ENCODE measurements at places on chromosomes 11 and 22.

GRCh38 chr11:34149786-34150185 lies 44.4 kb downstream of the NAT10 start:
- DNase-seq: peak; percentile 12

DNA sequence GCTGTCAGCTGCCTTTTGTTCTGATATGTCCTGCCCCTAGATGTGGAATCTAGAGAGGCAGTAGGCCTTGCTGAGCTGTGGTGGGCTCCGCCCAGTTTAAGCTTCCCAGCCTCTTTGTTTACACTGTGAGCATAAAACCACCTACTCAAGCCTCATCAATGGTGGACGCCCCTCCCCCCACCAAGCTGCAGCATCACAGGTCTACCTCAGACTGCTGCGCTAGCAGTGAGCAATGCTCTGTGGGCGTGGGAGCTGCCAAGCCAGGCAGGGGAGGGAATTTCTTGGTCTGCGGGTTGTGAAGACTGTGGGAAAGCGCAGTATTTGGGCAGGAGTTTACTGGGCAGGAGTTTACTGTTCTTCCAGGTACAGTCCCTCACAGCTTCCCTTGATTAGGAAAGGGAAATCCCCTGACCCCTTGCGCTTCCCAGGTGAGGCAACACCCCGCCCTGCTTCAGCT lies 98.5 kb downstream of the SMCO4 start:
- DNase-seq: no peak

DNA sequence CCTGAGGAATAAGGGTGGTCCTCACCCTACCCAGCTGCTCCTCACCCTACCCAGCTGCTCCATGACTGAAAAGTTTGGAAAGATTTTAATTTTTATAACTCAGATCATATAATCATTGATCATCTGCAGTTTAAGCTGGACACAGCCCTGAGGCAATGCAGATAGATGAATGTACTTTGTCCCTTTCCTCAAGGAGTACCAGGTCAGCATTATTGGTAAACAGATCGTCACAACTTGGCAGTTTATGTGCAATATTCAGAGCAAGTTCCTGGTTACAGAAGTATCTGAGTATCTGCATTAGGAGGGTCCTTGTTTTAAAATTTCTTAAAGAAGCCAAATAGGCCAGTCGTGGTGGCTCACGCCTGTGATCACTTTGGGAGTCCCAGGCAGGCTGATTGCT lies 3.6 kb downstream of the TNRC6B start:
- DNase-seq: no peak

- no peak for DNase-seq
These were observed 15.0 kb upstream of the MOB2 start for GRCh38 chr11:1501421-1502167.

DNA sequence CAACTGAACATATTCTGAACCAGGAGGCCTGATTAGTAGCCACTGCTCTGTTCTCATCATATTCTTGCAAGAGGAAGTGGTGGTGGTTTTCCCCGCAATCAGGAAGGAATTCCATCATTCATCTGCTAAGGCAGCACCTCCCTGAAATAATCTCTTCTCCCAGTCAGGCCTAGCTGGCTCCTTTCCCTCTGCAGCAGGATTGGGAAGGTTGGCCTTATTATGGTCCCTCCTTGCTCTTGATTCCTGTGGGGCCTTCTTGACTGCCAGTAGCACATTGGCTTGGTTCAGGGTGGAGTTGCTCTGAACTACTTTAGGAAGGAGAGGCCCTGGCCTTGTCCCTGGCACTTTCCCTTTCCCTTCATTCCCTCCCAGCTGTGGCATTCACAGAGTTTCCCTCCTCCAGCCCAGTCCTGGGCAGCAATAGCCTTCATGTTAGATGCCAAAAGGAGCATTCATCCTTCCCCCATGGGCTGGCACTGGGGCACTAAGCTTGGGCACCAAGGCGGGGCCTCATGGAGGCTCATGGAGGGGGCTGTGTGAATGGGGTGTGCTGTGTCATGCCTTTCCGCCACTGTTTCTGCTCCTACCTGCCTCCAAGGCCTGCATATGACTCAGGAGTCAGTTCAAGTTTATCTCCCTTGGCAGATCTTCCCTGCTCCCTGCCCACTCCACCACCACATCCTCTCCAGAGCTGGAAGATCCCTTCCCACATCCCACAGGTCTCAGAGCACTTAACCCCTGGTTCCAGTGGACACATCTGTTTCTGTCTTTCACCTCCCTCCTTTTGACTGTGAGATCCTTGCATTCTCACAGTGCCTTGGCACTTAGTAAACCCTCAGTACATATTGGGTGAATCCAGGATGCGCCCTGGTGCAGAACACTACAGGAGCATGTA lies 27.6 kb upstream of the CD44 start:
- peak; percentile 93 for DNase-seq

GRCh38 chr11:63985812-63986155 lies 454 bp upstream of the OTUB1 start:
- DNase-seq: no peak

Measured in fibroblast of skin of abdomen (primary cell).